ENCODE measurements at places on chromosomes 7 and 10.

- no peak for DNase-seq
Measured at GRCh38 chr10:54622017-54622416, 179.0 kb downstream of the PCDH15 start.

DNA sequence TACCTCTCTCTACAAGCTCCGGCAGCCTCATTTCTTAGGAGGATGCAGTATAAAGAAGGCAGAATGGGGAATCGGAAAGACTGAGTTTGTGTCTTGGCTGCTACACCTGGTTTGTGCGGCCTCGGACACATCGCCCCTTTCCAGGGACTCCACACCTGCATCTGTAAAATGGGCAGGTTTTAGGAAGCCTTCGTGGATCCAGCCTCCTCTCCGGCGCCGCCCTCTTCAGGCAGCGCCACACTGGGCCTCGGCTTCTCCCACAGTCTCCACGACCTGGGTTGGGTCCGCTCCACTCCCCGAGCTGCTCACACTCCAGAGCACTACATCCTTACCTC, 341 bp downstream of the GOT1 start:
- DNase-seq, result no peak

- no peak for DNase-seq
Measured at GRCh38 chr10:126124668-126125349, 228.4 kb downstream of the FANK1 start.

- DNase-seq, result peak; percentile 91
Measured at GRCh38 chr7:130063036-130063435, 7.3 kb upstream of the KLHDC10 start.

DNA sequence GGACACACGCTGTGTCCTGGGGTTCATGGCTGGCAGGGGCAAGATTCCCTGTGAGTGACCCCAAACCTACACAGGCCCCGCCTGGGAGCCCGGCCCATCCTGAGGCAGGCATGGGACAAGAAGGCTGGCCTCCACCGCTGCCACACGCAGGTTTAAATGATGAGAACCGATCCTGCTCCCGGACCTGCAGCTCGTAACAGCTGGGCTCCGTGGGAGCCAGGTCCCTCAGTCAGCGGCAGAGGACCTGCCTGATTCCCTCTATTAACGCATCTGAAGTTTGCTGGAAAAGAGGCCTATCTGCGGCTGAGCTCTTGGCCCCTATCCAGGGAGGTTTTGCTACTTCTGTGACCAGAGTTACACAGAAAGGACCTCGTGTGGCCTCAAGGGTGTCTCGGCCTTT, 112.3 kb downstream of the VIPR2 start:
- DNase-seq, result peak; percentile 6

GRCh38 chr10:11515596-11516430, 95.6 kb downstream of the USP6NL start:
- peak; percentile 50 for DNase-seq

DNA sequence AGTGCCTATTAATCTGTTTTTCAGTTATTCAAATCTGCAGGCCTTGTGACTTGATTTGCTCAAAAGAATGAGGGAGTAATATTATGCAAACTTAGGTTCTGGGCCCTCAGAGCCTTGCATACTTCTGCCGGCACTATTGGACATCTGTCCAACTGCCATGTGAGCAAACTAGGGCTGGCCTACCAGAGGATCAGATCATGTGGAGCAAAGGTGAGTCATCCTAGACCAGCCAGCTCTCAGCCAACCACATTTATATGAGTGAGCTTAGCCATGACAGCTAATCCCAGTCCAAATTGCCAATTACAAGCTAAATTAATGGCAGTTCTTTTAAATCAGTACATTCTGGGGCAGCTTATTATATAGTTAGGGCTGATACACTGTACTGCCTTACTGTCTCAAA, 69.6 kb downstream of the SDHAF3 start:
- no peak for DNase-seq
